ENCODE measurements at places on chromosomes 2 and 18.

DNA sequence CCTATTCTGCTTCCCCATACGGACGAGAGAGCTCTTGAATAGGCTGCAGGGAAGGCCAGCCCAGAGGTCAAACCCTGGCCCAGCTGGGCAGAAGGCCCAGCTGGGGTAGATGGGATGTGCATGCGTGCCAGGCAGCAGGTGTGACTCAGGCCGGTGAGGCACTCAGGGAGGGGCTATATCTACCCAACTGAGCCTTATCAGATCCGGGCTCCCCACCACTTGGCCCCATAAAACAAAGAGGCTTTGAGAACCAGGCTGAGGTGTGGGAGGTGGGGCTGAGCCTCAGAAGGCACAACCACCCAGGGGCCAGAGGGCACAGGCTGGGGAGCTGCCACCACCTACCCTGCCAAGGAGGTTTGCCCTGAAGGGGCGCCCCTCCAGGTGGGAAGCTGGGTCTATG lies 8.0 kb upstream of the CFAP65 start:
- no peak for DNase-seq

DNA sequence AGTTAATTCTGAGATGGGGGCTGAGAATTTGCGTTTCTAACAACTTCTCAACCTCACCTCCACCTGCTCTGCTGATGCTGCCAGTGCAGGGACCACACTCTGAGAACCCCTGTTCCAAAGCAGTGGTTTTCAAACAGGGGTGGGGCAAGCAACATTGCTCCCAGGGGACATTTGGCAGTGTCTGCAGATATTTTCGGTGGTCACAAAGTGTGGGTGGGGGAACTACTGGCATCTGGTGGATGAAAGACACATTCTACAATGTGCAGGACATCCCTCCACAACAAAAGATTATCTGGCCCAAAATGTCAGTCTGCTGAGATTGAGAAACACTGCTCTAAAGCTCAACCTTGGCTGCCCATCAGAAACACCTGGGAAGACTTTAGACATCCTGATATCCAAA lies 188.7 kb upstream of the SATB2 start:
- no peak for DNase-seq

GRCh38 chr18:11978956-11979355 lies 2.4 kb upstream of the IMPA2 start:
- no peak for DNase-seq

GRCh38 chr2:9897331-9897737 lies 54.1 kb downstream of the TAF1B start:
- DNase-seq: no peak

- DNase-seq: no peak
Observed at GRCh38 chr2:81894451-81894990, 1590.0 kb upstream of the LRRTM1 start.

GRCh38 chr18:7840411-7840810 lies 273.3 kb downstream of the PTPRM start:
- no peak for DNase-seq
